Activated CD4-positive, alpha-beta T cell treated with anti-CD3 and anti-CD28 coated beads, Interleukin-2, amount 50 U/mL, for 24 hours (primary cell): ENCODE measurements at places on chromosomes 2 and 18.

DNA sequence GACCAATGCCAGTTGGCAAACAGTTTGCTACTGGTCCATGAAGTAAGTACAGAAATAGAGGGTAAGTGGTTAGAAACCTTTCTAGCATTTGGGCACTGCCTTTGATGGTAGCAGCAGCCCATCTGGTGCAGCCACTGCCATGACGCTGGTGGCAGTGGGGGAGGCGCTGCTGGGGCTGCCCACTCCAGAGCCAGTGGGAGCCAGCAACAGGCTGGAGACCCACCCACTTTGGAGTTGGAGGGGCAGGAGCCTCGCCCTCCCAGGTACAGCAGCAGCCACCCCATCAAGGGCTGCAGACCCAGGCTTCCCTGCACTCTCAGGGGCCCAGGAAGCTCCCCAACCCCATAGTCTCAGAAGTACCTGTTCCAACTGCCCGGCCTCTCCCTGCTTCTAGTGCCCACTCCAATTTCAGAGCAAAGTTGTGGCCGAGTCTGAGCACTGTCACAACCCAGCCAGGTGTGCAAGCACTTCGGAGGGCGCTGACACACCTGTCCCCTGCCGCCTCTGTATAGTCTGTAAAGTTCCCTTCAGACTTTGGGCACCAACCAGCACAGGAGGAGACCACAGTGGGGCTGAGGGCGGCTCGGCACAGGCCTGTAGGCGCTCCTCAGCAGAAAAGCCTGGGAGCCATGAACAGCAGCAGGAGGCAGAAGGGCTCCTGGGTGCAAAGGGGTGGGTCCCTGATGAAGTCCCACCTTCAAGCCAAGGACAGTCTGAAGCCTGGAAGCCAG is 125.6 kb upstream of the CCDC150 start:
- DNase-seq, result no peak

- DNase-seq, result no peak
Measured at GRCh38 chr2:219022616-219023015, 18.7 kb downstream of the CFAP65 start.

GRCh38 chr2:168254158-168254935 is 7.0 kb upstream of the STK39 start:
- no peak for DNase-seq

GRCh38 chr2:160994141-160995002 is 165.9 kb upstream of the TANK start:
- DNase-seq, result peak; percentile 80

DNA sequence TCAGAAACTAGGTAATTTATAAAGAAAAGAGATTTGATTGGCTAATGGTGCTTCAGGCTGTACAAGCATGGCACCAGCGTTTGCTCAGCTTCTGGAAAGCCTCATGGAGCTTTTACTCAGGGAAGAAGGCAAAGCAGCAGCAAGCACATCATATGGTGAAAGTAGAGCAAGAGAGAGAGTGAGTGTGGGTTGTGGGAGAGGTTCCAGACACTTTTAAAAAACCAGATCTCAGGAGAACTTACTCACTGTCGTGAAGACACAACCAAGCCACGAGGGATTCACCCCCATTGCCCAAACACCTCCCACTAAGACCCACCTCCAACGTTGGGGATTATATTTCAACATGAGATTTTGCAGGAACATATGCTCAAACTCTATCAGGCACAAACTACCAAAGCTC is 554.6 kb upstream of the TNP1 start:
- no peak for DNase-seq

DNA sequence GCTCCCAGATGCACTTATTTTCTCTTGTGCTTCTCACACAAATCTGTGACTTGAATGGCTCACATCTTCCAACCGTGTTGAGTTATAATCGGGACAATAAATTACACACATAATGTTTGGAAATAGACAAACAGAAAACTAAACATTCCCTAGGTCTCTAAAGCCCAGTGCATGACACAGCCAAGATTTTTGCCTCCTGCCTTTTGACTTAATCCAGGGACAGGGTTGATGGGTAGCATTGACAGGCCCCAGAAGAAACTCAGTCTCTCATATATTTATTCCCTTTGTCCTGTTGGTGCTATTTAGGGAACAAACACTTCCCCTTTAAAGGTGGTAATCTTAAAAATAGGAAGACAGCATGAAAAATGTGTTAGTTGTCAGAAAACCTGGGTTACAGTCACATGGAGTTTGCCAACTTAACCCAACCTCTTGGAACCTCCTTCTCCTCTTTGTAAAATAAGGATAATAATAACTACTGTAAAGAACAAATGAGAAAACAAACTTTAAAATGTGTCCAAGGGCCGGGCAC is 24.0 kb upstream of the ARPC2 start:
- no peak for DNase-seq

DNA sequence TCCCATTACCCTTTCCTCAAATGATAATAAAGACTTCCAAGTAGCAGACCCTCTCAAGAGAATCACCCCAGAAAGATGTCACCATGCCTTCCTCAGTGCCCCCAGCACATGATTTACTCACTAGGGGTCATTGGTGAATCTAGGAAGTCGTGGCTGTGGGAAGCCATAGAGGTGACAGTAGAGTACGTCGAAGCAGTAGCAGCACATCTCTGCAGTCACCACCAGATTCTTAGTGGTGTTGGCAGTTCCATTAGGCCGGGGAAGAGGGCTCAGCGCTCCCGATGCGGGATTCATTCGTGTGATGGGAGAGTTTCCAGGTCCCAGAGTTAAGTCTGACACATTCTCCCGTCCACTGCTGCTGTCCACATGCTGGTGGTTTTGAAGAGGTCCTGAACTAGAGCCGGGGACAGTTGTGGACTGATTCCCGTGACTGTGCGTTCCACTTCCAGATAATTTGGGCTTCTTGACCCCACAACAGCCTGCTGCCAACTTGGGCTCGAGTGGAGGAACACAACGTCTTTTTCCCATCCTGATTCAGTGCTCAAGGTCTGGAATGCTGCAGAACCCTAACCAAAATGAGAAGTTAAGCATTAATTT is 12.0 kb downstream of the AMMECR1L start:
- no peak for DNase-seq

DNA sequence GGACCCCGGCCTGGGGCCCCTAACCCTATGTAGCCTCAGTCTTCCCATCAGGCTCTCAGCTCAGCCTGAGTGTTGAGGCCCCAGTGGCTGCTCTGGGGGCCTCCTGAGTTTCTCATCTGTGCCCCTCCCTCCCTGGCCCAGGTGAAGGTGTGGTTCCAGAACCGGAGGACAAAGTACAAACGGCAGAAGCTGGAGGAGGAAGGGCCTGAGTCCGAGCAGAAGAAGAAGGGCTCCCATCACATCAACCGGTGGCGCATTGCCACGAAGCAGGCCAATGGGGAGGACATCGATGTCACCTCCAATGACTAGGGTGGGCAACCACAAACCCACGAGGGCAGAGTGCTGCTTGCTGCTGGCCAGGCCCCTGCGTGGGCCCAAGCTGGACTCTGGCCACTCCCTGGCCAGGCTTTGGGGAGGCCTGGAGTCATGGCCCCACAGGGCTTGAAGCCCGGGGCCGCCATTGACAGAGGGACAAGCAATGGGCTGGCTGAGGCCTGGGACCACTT is 16.4 kb downstream of the EMX1 start:
- DNase-seq, result no peak

GRCh38 chr2:230684270-230685168 is 28.1 kb upstream of the CAB39 start:
- no peak for DNase-seq

- no peak for DNase-seq
Measured at GRCh38 chr18:48876590-48876989, 74.2 kb downstream of the SMAD7 start.

- DNase-seq, result no peak
Measured at GRCh38 chr2:118059919-118060478, 28.3 kb upstream of the INSIG2 start.

DNA sequence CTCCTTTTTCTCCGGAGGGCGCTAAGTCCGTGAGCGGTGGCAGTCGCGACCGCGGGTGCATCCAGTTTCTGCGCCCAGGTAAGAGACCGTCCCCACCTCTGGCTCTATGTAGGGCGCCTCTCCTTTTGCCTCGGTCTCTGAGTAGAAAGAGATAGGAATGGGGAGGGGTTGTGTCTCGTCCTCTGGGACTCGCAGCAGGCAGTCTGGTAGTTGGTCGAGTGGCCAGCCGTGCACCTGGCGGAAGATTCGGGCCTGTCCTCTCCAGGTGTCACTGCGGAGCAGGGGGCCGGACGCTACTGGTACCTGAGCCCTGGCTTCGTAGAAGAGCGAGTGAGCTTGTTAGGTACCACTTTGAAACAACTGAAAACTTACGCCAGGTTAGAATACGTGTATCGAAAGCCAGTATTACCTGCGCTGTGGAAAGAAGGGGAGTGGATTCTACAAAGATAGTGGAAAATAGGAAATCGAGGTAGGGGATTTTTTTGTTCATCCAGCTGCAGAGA is 403 bp downstream of the MAP2 start:
- no peak for DNase-seq

- no peak for DNase-seq
Measured at GRCh38 chr2:152499896-152500735, 165.1 kb downstream of the FMNL2 start.
